ENCODE measurements at places on chromosomes 11 and 22. TPM values are rescaled to one million over a fixed set of nuclear protein-coding genes. Genes with fewer than 3 reads are reported as not detected.

Gene TBX1
- total RNA-seq: 13.0 TPM

Gene LAMTOR1
- total RNA-seq: 155 TPM

Gene GUCY1A2
- not detected for total RNA-seq

Gene MRGPRF
- total RNA-seq: 0.38 TPM

Gene C11orf86
- not detected for total RNA-seq

Gene WT1
- 0.96 TPM for total RNA-seq

Gene RANGAP1
- 110 TPM for total RNA-seq

Gene ZBED4
- total RNA-seq: 13.4 TPM

Data from LHCN-M2 (cell line).